Activated naive CD4-positive, alpha-beta T cell treated with anti-CD3 and anti-CD28 coated beads, Interleukin-2, amount 50 U/mL, for 16 hours (primary cell): ENCODE measurements at places on chromosomes 2 and 18.

GRCh38 chr2:161992531-161992930 lies 81.5 kb downstream of the DPP4 start:
- DNase-seq, result peak; percentile 32

- DNase-seq, result no peak
These were observed 53.6 kb downstream of the HS6ST1 start for GRCh38 chr2:128264881-128265607.

DNA sequence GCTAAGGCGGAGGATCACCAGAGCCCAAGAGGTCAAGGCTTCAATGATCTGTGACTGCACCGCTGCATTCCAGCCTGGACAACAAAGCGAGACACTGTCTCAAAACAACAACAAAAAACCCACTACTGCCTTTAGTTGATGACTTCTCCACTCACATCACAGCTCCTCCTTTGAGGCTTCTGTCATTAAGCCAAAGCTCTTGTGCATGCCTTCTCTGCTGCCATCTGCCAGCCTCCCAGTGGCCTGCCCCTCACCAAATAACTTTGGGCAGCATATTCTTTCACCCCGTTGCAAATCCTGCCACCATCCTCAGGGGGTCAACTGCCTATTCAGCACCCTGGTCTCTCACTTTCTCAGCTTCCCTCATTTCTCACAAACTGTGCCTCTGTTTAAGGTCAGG lies 27.5 kb downstream of the OSBPL1A start:
- DNase-seq, result no peak

GRCh38 chr2:10552220-10552870 lies 104.2 kb upstream of the ODC1 start:
- no peak for DNase-seq

DNA sequence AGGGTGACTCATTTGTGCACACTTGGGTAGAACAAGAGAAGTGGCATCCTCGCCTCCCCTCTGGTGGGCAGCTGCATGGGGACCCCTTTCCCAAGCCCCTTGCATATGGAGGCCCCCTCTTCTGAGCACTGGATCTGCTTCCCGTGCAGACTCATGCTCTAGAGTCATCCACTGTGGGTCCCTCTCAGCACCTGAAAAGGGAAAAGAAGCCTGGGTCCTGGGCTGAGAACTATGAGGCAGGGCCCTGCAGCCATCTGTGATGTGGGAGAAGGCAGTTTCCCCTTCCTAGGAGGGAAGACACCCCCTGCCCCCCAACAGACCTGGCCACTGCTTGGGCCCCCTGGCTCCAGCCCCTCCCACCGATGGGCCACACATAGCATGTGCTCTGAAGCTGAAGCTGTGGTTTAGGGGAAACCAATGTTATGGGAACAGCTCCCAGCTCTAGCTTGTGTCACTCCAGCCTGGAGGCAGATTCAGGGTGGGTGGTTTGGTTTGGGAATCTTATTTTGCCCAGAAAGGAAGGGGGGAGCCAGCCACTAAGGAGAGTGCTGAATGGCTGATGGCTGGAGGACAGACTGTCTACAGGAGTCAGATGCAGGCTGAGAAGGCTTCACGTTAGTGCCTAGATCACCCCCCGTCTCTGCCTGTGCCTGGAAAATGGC lies 172.8 kb downstream of the GLI2 start:
- DNase-seq, result no peak

- DNase-seq, result no peak
These were observed 44.2 kb upstream of the VPS54 start for GRCh38 chr2:64063454-64063853.

- no peak for DNase-seq
These were observed 3.9 kb upstream of the NPPC start for GRCh38 chr2:231929961-231930592.

DNA sequence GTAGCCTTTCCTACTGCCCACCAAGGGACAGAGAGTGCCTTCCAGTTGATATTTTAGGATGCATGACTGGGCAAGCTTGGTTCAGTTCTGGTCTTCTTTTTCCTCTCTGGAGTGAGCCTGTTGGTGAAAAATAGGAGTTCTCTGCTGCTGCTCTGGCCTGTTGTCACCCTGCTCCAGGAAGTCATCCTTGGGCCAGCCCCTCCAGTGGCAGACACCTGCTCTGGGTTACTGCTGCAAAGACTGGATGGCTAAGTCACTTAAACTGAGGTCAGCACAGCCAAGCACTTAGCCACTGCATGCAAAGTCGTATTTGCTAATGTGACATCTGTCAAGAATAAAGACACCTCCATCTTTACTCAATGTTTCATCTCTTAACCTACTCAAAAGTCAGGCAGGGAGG lies 219.6 kb upstream of the ID2 start:
- no peak for DNase-seq

DNA sequence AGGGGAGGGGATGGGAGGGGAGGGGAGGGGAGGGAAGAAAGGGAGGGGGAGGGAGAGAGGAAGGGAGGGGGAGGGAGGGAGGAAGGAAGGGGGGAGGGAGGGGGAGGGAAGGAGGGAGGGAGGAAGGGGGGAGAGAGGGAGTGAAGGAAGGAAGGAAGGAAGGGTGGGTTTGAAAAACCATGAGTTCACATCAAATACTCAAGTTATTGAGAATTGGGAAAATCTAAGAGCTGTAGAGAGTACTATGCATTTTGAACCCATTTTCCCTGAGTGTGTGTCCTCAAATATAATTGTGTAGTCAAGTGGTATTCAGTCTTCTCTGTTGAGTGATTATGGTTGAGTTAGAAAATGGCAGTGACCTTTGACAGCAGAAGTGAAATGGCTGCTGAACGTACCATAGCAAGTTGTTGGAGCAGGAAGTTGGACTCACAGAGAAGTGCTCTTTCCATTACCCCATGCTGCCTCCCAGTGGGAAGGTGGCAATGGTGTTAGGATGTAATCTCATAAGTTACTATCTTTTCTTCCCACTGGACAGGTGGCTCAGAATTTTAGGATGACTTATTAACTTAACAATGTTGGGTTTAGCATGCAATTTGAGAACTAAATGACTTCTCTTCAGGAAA lies 214.6 kb downstream of the SETBP1 start:
- peak; percentile 16 for DNase-seq

GRCh38 chr18:28837100-28837499 lies 660.2 kb upstream of the CDH2 start:
- DNase-seq, result no peak
